ENCODE measurements at places on chromosomes 13 and 19.
A peak's percentile ranks its signal among the peaks of the same experiment; 100 is the strongest.

GRCh38 chr19:4516199-4516938 is 1.9 kb downstream of the PLIN4 start:
- no peak for DNase-seq

DNA sequence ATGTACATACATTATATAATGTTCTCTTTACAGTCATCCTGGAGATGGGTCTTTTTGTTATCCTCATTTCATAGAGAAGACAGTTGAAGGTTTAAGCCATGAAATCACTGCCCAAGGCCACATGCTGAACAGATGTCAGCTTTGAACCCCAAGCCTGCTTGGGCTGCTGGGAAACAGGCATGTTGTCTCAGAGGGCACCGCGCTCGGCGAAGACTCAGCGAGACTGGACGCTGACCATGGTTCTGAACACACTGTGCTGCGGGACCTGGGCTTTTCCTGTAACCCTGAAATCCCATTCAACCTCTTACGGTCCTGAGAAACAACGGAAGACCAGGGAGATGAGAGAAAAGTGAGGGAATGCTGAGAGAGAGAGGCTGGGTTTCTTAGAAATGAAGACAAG is 27.3 kb downstream of the LRFN3 start:
- DNase-seq: peak; percentile 73

- DNase-seq: peak; percentile 99
Measured at GRCh38 chr13:94369972-94370436, 109.5 kb downstream of the DCT start.

DNA sequence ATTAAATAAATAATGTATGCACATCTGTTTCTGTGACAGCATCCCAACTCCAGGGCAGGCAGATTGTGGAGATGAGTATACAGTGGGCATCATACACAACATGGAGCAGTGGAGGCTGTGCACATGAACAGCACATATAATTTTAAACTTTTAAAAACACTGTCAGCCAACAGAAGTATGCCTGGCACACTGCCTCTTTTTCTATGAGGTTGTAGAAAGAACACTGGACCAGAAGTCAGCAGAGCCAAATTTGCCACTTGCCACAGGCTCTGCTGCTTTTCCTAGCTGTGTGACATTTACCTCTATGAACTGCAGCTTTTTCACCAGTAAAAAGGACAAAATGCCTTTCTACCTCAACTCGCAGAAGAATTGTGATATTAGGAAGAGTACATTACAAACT is 118.7 kb downstream of the FRY start:
- DNase-seq: no peak

GRCh38 chr19:12784871-12785430 is 6.3 kb upstream of the JUNB start:
- DNase-seq: peak; percentile 67
